ENCODE measurements at places on chromosomes 6 and 20. TPM values are rescaled to one million over a fixed set of nuclear protein-coding genes. Genes with fewer than 3 reads are reported as not detected.

The CST2 gene
- not detected for polyA plus RNA-seq

The HSD17B8 gene
- 7.4 TPM for polyA plus RNA-seq

The EYA4 gene
- 5.4 TPM for polyA plus RNA-seq

The TP53TG5 gene
- polyA plus RNA-seq: 0.43 TPM

The IL17A gene
- polyA plus RNA-seq: not detected

The PI16 gene
- polyA plus RNA-seq: 6.3 TPM

The SLC22A23 gene
- polyA plus RNA-seq: 1.9 TPM

The ALDH8A1 gene
- polyA plus RNA-seq: 1.7 TPM

The FKBP5 gene
- polyA plus RNA-seq: 199 TPM

The MUCL3 gene
- polyA plus RNA-seq: not detected

The KCNS1 gene
- polyA plus RNA-seq: 0.04 TPM

The ACTL10 gene
- polyA plus RNA-seq: 0.59 TPM

The HFE gene
- polyA plus RNA-seq: 1.4 TPM

The BANF2 gene
- not detected for polyA plus RNA-seq

The RALGAPB gene
- 9.1 TPM for polyA plus RNA-seq

The KIF6 gene
- not detected for polyA plus RNA-seq

The OVOL2 gene
- not detected for polyA plus RNA-seq

The THBS2 gene
- polyA plus RNA-seq: 13.6 TPM

The TAP2 gene
- polyA plus RNA-seq: 12.8 TPM

The SERPINB1 gene
- 16.6 TPM for polyA plus RNA-seq

The RBPJL gene
- polyA plus RNA-seq: not detected

The POM121L2 gene
- not detected for polyA plus RNA-seq

The VSTM2L gene
- polyA plus RNA-seq: 6.9 TPM

The SMAP1 gene
- 12.8 TPM for polyA plus RNA-seq

The BPIFA1 gene
- polyA plus RNA-seq: not detected

The IPCEF1 gene
- polyA plus RNA-seq: 0.06 TPM

The TUBB2B gene
- 0.59 TPM for polyA plus RNA-seq

The FAM209B gene
- 0.62 TPM for polyA plus RNA-seq

The OTOR gene
- not detected for polyA plus RNA-seq

The RUNX2 gene
- 0.23 TPM for polyA plus RNA-seq

The AGER gene
- polyA plus RNA-seq: 5.5 TPM

The GMPR gene
- polyA plus RNA-seq: 161 TPM

The CST7 gene
- 1.5 TPM for polyA plus RNA-seq

The GSTA3 gene
- polyA plus RNA-seq: not detected

The GLP1R gene
- polyA plus RNA-seq: 0.39 TPM

The SLC22A2 gene
- not detected for polyA plus RNA-seq

The COL21A1 gene
- polyA plus RNA-seq: 46.7 TPM

The KCNQ2 gene
- polyA plus RNA-seq: not detected

The CAPN11 gene
- 0.32 TPM for polyA plus RNA-seq

The CLPSL1 gene
- not detected for polyA plus RNA-seq

The SIM1 gene
- not detected for polyA plus RNA-seq

The HACE1 gene
- 8.7 TPM for polyA plus RNA-seq

The TCF21 gene
- 8.0 TPM for polyA plus RNA-seq

The SYNDIG1 gene
- 8.6 TPM for polyA plus RNA-seq

The DACT2 gene
- polyA plus RNA-seq: 0.38 TPM

The L3MBTL3 gene
- polyA plus RNA-seq: 0.77 TPM

The UBE2V1 gene
- 80.0 TPM for polyA plus RNA-seq

The FAM83C gene
- 0.03 TPM for polyA plus RNA-seq

Data from heart right ventricle (tissue), 16 donors.